ENCODE measurements at places on chromosomes 12 and 14.

- no peak for DNase-seq
These were observed 86.8 kb upstream of the EIF5 start for GRCh38 chr14:103247169-103247606.

- no peak for DNase-seq
These were observed 16.5 kb downstream of the TPCN1 start for GRCh38 chr12:113237748-113238147.

- no peak for DNase-seq
These were observed 85.0 kb upstream of the CAPRIN2 start for GRCh38 chr12:30839643-30840220.

DNA sequence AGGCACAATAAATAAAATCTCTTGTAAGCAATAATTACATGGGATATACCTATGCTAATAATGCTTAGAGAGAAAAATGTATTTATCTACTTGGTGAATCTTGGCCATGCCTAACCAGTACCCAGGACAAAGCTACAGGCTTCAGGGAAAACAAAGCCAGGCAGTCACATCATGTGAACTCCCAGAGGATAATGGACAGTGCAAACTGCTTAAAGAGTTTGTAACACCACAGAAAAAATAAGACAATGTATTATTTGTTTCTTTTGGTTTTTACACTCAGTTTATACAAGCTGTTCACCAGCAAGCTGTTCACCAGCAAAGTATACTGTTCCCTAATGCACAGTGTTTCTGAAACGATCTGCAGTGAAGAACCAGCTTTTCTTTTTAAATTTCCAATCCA, 38.0 kb downstream of the DICER1 start:
- DNase-seq: no peak

- DNase-seq: no peak
These were observed 99.7 kb upstream of the PPM1H start for GRCh38 chr12:63034601-63035000.

DNA sequence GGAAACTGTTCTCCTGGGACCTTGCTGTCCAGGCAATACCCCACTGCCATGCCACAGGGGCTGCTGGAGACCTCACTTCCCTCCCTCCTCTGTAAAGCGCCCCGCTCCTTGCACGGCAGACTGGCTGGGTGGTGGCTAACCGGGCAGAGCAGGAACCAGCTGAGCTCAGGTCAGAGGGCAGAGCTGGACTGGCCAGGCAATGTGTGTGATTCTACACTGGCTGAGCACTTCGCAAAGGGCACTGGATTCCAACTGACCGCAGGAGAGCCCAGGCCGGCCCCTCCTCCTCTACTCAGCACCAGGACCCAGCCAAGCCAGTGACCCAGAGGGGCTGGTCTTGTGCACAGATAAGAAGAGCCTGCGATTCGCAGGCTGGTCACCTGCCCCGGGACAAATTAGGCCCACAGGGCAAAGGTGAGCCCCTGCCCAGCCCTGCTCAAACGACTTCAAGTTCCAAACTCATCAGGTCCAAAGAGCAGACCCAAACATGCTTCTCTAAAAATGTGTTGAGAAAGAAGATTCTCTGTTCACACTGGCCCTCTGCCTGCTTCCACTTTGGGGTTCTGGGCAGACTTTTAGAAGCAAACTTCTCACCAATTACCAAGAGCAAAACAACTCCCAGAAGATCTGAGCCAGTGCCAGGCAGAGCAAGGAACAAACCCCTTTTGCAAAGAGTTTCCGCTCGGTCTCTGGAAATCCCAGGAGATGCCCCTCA, 54.9 kb upstream of the DIO3 start:
- DNase-seq: no peak

DNA sequence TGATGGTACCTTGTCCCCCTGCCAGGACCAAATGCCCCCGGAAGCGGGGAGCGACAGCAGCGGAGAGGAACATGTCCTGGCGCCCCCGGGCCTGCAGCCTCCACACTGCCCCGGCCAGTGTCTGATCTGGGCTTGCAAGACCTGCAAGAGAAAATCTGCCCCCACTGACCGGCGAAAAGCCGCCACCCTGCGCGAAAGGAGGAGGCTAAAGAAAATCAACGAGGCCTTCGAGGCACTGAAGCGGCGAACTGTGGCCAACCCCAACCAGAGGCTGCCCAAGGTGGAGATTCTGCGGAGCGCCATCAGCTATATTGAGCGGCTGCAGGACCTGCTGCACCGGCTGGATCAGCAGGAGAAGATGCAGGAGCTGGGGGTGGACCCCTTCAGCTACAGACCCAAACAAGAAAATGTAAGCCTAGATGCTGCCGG, 410 bp downstream of the MYF6 start:
- no peak for DNase-seq

GRCh38 chr12:5682581-5682980, 250.7 kb downstream of the NTF3 start:
- DNase-seq: no peak

DNA sequence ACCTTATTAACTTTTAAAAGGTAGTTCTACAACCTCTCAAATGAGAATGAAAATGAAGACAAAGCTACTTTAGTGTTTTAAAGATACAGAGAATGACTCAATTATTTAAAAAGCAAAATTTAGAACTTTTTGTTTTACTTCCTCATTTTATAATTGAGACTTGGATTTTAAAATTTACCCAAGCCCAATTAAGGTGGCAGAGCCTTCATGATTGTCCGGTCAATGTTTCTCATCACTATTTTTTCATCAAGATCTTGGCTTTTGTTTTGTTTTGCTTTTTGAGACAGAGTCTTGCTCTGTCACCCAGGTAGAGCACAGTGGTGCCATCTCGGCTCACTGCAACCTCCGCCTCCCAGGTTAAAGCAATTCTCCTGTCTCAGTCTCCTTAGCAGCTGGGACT, 32.7 kb downstream of the PPP4R3A start:
- DNase-seq: no peak

GRCh38 chr12:30155001-30155730, 371.4 kb upstream of the TMTC1 start:
- DNase-seq: no peak

DNA sequence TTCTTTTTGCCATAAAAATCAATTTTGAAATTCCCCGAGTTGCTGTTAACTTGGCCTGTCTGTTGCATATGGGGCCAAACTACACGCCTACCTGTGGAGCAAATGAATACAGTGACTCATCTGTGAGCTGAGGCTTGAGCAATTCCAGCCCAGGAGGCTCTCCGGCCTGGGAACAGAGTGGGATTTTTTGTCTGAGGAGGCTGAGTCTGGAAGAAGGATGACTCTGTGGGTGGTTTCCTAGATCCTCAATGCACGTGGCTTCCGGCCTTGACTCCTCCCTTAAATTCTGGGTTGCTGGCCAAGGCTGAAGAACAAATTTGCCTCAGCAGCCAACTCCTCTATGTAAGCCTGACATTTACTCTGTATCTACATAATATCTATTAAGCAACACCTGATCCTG, 124.1 kb downstream of the SSPN start:
- DNase-seq: no peak

DNA sequence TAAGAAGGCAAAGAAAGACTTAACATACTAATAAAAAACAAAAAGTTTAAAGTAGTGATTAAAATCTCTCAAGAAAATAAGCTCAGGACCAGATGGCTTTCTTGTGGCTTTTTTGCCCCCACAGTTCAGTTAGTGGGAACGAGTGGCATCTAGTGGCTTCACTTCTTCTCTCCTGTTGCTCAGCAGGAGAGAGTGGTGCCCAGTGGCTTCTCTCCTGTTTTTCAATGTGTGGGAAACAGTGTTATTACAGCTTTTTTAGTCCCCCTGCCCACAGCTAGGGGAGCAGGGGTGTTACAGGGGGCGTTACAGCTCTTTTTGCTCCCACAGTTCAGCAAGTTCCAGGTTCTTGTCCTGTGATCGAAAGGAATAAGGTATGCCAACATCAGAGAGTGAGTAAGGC, 135.2 kb downstream of the RERGL start:
- peak; percentile 2 for DNase-seq

- no peak for DNase-seq
These were observed 318.7 kb downstream of the TMEM121 start for GRCh38 chr14:105844810-105845724.

- no peak for DNase-seq
These were observed 7.5 kb downstream of the UTP20 start for GRCh38 chr12:101287357-101287756.

DNA sequence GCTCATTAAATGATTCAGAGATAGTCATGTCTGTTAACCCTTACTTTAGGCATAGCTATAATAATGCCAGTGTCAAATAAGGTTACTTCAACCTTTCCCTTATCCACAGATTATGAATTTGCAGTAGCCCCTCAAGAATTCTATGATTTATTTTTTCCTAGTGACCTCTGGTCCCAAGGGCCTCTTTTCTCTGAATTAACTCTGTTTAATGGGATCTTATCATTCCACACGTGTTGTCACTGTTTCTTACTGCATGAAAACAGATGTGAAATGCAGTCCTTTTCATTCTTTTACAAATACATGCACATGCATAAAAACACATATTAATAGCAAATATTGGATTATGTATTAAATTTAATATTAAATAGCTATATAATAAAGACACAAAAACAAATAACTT, 667.7 kb upstream of the FOXG1 start:
- DNase-seq: no peak

DNA sequence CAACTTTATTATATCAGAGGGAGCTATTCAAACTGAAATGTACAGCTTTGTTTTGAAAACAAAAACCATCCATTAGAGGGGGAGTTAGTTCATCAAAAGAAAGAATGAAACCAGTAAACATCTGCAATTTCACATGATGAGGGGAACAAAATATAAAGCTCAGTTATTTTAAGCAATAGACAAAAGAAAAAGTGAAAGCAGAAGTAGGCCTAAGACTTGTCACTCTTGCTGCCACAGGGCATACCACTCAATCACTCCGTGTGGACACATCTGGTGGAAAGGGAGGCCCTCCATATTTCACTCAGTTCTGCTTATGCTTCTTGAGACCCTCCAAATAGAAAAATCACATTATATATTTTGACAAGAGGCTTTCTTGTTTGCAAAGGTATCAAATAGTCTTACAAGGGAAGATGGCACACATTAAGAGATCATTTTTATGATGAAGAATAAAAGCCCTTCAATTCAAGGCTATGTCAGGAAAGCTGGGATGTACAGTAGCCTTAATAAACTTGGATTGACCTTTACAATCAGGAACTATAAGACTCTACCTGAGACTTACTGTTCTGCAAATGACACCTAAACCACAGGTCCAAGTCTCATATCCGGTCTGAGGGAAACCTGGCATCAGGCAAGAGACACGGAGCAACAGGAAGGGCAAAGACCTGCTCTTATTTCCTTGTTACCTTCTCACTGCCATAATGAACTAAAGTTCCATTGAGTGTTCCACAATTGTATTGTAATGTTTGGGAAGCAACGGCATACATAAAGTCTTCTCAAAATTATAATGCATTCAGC, 222.5 kb upstream of the GRIP1 start:
- no peak for DNase-seq

DNA sequence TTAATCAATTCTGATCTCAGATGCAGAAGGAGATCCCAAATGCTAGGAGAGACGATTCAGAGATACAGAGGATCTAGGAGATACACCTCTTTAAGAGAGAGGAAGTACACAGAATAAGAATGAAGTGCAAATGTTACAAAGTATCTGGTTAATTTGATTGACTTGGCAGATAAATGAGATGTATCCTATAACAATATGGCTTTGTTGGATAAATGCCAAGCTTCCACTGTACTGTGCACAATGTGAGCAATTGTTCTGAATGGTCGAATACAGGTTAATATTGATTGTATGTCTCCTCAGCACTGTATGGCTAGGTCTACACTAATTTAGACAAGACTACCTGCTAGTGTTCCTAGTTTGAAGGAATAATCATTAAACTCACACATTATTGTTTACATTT, 119.6 kb upstream of the PTPRB start:
- no peak for DNase-seq

GRCh38 chr14:84064316-84065125, 1465.4 kb upstream of the FLRT2 start:
- no peak for DNase-seq

DNA sequence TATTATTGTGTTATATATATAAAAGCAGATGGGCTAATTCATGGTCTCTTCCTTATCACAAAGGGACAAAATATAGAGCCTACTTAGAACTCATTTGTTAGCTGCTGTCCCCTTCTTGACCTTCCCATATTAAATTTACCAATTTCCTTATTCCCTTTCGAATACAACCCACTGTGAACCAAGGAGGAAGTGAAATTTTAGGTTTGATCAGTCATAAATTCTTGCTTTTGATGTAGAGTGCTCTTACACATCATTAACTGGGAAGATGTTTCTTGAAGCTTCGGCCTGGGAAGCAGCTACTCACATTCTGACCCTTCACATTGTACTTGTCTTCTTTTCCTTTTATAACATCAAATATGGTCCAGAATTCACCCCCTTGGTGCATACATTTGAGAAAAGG, 579.0 kb downstream of the LRFN5 start:
- DNase-seq: no peak

- no peak for DNase-seq
These were observed 51.0 kb downstream of the RTN1 start for GRCh38 chr14:59819446-59820088.

DNA sequence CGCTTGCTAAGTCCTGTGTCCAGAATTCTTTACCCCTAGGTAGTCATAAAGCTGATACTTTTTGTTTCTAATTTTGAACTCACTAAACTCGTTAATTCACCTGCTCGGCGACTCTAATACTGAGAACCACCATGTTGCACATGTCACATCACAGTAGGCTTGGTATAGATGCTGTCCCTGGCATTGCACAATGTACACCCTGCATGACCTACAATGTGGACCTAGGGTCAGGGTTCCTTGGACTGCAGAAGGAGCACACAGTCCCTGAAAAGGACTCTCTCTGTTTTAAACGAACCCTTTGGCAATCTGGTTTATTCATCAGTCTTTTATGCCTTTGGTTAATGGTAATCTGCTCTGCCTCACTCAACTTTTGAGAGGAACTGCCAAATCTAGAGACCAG, 272.4 kb downstream of the FOXN3 start:
- DNase-seq: no peak

DNA sequence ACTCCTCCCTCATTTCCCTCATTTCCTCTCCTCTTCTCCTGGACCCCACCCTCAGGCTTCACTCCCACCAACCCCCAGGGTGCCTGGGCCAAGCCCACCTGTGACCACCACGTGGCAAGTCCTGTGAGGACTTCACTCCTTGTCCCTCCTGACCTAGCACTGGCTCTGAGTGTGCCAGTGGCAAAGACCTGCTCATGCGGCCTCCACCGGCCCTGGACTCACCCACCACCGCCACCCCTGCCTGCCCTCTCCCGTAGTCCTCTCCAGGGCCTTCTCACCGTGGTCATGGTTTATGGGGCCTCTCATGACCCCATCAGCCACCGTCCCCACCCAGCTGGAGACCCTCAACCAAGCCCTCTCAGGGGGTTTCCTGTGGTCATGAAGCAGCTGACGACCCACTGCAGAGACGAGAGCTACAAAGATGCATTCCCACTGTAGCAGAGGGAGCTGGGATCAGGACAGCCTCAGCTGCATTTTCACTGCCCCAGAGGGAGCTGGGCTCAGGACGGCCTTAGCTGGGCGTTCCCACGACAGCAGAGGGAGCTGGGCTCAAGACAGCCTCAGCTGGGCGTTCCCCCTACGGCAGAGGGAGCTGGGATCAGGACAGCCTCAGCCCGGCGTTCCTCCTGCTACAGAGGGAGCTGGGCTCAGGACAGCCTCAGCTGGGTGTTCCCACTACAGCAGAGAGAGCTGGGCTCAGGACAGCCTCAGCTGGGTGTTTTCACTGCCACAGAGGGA, 3.2 kb upstream of the C14orf180 start:
- DNase-seq: no peak

- no peak for DNase-seq
These were observed 27.5 kb downstream of the ADGRD1 start for GRCh38 chr12:130981074-130981742.

- DNase-seq: no peak
These were observed 18.7 kb upstream of the MYO1H start for GRCh38 chr12:109329003-109329402.

GRCh38 chr14:92316937-92317336, 6.0 kb upstream of the SLC24A4 start:
- DNase-seq: no peak
